ENCODE measurements at places on chromosomes 4 and X. TPM values are rescaled to one million over a fixed set of nuclear protein-coding genes. Genes with fewer than 3 reads are reported as not detected.

DNA sequence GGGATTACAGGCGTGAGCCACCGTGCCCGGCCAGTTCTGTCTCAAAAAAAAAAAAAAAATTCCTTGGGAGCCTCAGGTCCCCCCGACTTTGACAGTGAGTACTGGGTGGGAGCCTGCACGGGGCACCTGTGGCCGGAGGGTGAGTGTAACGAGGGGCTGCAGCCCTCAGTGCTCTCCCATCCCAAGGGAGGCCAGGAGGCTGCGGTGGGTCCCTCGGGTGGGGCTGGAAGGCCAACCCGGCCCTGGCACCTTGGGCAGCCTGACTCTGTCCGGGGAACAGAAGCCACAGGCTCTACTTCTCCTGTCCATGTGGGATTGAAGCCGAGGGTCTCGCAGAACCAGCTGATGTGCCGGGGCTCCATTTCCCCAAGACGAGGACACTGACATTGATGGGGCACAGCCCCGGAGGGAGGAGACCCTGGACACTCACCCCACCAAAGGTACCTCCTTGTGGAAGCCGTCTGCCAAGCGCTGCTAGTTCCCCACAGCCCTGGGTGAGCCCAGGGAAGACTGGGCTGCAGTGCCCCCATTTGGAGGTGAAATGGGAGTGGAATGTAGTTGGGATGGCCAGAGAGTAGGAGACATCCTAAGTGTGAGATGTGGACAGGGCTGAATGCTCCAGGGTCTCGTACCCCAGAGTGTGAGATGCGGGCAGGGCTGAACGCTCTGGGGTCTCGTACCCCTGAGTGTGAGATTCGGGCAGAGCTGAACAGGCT lies 2.3 kb upstream of the SLC26A1 start:
- DNase-seq: no peak

CXCR3 gene
- 84.9 TPM for total RNA-seq

OTUD6A gene
- total RNA-seq: not detected

DNA sequence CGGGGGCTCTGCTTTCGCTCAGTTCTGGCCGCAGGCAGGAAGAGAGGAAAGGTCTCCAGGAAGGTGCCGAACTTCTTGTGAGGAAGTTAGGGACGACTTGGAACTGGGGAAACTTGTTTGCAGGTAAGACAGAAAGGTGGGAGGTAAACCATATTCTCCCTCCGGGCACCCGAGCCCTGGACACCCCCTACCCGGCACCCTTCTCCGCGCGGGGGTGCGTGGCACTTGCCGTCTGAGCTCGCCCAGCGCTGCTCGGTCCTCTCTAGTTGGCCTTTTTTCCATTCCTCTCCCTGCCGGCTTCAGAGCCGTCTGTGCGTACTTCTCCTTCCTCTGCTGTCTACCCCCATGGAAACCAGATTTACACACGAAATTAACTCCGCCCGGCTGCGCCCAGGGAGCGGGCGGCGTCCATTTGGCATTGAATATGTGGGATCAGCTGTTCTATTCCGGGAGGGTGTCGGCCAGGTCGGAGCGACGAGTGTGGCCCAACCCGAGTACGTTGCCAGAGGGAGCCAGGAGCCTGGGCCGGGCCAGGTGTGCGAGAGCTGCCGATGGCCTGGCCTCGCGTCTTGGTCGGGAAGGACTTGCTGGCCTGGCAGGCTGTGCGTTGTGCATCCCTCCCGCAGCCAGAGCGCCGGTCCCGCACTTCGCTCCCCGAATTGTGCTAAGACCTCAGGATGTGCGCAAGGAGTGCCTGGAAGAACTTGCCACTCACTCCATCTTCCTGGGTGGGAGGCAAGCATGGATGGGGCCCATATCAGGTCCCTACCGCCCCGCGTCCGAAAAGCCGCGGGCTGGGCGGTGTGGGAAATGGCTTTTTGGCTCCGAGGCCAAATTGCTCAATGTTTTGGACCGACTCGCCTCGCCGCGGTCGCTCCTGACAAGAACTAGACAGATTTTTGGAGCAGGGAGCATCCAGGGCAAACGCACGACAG lies 1.7 kb downstream of the PDGFRA start:
- DNase-seq: no peak

GRCh38 chr4:145907390-145907789 lies 31.2 kb downstream of the ZNF827 start:
- DNase-seq: no peak
